CD4-positive, alpha-beta T cell (primary cell): ENCODE measurements at places on chromosomes 13 and 19. TPM values are rescaled to one million over a fixed set of nuclear protein-coding genes. Genes with fewer than 3 reads are reported as not detected.

CALR gene
- total RNA-seq: 559 TPM

FGF21 gene
- not detected for total RNA-seq

KRTDAP gene
- not detected for total RNA-seq

GRK1 gene
- not detected for total RNA-seq

ZNF492 gene
- total RNA-seq: 1.2 TPM

SIGLEC8 gene
- total RNA-seq: not detected

GIPC1 gene
- total RNA-seq: 21.0 TPM

CYP2F1 gene
- 0.96 TPM for total RNA-seq

TEX29 gene
- total RNA-seq: 0.52 TPM
